ENCODE measurements at places on chromosomes 3 and 15. TPM values are rescaled to one million over a fixed set of nuclear protein-coding genes. Genes with fewer than 3 reads are reported as not detected.
A peak's percentile ranks its signal among the peaks of the same experiment; 100 is the strongest.

GRM2 gene
- not detected for total RNA-seq

COPS2 gene
- total RNA-seq, result 86.4 TPM

GAP43 gene
- not detected for total RNA-seq

CLDN1 gene
- 0.96 TPM for total RNA-seq

DUOXA2 gene
- not detected for total RNA-seq

RETNLB gene
- not detected for total RNA-seq

- DNase-seq, result no peak
These were observed 941 bp downstream of the CBLB start for GRCh38 chr3:105867712-105868430.

DNA sequence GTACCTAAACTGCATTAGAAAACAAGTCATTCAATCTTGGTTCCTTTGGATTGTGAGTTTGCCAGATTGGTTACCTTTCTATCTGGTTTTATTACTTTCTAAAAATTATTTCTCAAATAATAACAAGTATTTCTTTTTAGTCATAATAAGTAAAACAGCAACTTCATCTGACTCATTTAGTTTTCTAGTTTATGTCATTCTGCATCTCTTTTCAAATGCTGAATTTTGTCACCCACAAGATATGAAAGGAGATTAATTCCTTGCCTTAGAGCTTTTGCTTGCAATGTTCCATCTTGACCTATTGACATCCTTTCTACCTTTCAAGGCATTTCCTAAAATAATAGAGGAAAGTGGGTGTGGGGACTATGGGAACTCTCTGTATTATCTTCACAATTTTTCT is 253.6 kb upstream of the PEX5L start:
- DNase-seq, result no peak

- DNase-seq, result no peak
These were observed 42.4 kb downstream of the RAB6B start for GRCh38 chr3:133853063-133853924.

DNA sequence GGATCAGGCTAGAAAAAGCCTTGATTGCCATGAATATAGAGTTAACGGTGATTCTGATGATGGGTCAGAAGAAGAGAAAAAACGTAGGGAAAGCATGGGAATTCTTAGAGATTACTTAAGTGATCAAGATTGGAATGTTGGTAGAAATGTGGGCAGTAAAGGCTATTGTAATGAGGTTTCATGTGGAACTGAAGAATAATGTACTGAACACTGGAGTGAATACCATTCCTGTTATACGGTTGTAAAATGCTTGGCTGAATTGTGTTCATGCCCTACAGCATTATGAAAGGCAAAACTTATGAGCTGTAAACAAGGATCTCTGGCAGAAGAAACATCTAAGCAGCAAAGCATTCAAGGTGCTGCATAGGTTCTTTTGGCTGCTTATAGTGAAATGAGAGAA is 414.1 kb upstream of the CBLB start:
- no peak for DNase-seq

GRCh38 chr15:63556246-63556645 is 40.9 kb upstream of the FBXL22 start:
- no peak for DNase-seq

GRCh38 chr3:178439504-178439903 is 96.7 kb upstream of the KCNMB2 start:
- no peak for DNase-seq

DNA sequence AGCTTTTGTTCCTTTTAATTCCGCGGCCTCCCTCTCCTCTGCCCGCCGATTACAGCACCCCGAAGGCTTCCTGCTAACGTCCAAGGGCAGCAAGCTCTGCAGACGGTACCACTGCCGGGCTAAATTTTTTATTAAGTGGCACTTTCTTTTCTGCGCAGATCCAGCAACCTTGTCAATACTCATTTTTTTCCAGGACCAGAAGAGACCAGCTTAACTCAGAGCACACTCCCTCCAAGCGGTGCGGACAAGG is 542 bp upstream of the MEIS2 start:
- no peak for DNase-seq

GRCh38 chr15:74869726-74870407 is 3.3 kb downstream of the SCAMP2 start:
- DNase-seq, result peak; percentile 80

- DNase-seq, result peak; percentile 70
These were observed 48.2 kb upstream of the IGF1R start for GRCh38 chr15:98599909-98600691.

DNA sequence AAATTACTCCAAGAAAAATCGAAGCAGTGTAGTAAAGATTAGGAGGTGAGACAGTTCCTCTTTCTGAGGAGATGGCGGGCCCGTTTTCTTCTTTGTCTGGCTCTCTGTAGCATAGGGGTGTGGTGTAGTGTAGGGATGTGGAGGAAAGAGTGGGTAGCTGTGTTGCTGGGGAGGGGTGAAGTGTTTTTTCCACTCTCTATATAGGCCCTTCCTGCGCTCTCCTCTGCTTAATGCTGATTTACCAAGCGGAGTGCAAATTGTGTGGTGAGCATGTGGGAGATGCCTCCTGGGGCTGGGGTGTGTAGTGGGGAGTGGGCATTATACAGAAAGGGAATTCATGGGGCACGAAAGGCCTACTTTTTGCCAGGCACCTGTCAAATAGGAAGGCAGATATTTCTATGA is 94.9 kb downstream of the ST6GAL1 start:
- DNase-seq, result peak; percentile 68

All from activated naive CD4-positive, alpha-beta T cell treated with anti-CD3 and anti-CD28 coated beads for 36 hours (primary cell).